ENCODE measurements at places on chromosomes 12 and 14.

GRCh38 chr14:32259368-32260013 lies 56.4 kb upstream of the RNU6-8 start:
- peak; percentile 7 for DNase-seq

DNA sequence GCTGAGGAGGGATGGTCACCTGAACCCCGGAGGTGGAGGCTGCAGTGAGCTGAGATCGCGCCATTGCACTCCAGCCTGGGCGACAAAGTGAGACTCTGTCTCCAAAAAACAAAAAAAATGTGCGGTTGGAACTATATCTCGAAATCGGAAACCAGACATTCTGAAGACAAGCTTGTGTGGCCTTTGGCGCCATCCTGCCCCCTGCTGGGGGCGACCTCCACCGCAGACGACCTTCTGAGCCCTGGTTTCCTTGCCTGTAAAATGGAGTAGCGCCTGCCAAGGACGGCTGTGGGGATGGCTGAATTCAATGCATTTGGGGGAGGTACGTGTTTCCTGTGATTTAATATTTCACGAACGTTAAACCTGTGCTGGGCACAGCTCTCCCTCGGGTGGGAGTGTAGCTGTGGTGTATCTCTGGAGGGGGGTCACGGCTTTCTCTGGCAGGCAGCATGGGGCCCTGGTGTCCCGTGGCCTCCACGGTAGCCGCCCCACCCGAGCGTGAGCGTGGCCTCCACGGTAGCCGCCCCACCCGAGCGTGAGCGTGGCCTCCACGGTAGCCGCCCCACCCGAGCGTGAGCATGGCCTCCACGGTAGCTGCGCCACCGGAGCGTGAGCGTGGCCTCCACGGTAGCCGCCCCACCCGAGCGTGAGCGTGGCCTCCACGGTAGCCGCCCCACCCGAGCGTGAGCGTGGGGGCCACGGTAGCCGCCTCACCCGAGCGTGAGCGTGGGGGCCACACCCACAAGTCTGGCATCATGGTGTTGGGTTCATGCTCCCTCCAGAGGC lies 55.3 kb downstream of the LRCOL1 start:
- no peak for DNase-seq

DNA sequence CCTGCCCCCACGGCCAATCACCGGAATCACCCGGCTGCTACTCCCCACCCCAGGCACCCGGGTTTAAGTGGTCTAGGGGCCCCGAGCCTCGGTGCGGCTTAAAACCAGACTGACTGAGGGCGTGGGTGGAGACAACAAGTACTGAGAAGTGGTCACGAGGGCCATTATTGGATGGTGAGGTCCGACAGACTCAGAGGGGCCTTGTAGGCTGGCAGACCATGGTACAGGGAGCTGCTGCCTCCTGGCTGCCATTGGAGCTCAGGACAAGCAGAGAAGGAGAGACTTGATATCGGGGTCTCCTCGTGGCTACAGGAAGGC lies 54.1 kb downstream of the FBRSL1 start:
- DNase-seq = no peak

- no peak for DNase-seq
Measured at GRCh38 chr12:124370851-124371250, 76.0 kb downstream of the RFLNA start.

- DNase-seq = peak; percentile 61
Measured at GRCh38 chr14:106372870-106373652, 846.7 kb downstream of the TMEM121 start.

Measured in GM12892 (cell line).